ENCODE measurements at places on chromosomes 4 and X.

GRCh38 chr4:83110970-83111750 is 3.4 kb downstream of the PLAC8 start:
- DNase-seq, result no peak

GRCh38 chr4:106627051-106627450 is 258.5 kb upstream of the GIMD1 start:
- DNase-seq, result no peak

DNA sequence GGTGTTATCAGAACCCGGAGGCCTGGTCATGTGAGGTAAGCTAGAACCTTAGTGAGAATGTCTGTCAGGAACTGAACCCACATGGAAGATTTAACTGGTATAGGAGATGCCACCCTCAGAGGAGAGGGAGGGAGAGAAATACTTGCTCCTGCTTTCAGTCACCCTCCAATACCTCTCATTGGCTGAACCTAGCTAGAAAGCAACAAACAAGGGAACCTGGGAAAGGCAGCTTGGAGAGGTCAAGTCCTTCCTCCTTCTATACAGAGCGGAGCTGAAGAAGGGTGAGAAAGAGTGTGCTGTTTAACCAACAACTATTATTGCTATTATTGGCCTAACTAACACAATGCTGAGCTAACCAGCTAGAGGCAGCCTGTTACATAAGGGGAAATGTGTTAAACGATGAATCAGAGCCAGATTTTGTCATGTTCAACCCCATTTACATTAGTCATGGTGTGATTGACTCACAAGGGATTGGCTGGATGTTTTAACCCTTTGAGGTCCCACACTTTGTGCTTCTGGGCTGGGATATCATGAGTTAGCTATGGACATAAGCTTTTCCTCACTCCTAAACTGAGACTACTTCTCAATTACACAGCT is 96.5 kb upstream of the ESX1 start:
- no peak for DNase-seq

DNA sequence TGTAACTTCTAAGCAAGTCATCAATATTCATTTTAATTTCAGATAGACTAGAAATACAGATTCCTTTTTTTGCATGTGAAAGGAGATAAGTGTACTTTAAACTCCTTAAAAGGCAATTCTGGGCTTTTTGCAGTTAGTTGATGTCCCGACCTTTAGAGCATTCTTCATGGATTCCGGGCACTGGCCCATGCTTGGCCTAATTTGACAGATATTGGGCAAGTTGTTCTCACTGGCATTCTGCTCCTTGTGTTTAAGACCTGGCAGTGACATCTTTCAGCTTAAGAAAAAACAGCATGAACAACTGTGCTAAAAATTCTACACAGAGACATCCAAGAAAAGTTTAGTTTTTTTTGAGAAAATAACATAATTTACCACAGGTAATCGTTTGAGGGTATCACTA is 1037.2 kb downstream of the PCDH18 start:
- no peak for DNase-seq

GRCh38 chrX:10189317-10190268 is 32.8 kb downstream of the CLCN4 start:
- no peak for DNase-seq

- DNase-seq, result no peak
Observed at GRCh38 chr4:187020676-187021075, 297.0 kb upstream of the FAT1 start.

GRCh38 chr4:75180790-75181776 is 248.2 kb downstream of the PARM1 start:
- DNase-seq, result peak; percentile 27

DNA sequence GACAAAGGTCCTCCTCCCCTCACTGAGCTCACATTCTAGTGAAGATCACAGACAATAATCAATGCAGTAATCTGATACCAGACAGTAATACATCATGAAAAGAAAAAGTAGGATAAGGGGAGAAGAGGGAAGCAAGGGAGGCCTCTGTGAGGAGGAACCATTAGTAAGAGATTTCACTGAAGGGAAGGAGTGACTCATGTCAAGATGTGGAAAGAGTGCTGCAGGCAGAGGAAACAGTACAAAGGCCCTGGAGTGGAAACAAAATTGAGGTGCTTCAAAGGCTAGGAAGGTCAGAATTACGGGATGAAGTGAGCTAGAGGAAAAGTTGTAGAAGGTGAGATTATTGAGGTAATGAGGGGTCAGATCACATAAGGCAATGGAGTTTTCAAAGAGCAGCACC is 38.1 kb downstream of the LAMTOR3 start:
- DNase-seq, result no peak

GRCh38 chr4:78610546-78611214 is 59.1 kb downstream of the ANXA3 start:
- no peak for DNase-seq

DNA sequence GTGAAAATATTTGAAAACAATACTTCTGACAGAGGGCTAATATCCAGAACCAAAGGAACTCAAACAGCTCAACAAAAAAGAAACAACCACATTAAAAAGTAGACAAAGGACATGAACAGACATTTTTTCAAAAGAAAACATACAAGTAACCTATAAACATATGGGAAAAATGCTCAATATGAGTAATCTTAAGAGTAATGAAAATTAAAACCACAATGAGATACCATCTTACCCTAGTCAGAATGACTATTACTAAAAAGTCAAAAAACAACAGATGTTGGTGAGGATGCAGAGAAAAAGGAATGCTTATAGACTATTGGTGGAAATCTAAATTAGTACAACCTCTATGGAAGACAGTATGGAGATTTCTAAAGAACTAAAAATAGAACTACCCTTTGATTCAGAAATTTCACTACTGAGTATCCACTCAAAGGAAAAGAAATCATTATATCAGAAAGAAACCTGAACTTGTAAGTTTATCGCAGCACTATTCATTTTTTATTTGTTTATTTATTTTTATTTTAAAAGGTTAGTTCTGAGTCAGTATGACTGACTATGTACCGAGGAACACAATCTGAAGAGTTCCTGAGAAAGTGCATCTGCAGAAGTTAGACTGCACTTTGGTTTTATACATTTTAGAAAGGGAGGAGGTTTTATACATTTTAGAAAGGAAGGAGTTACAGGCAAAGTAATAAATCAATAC is 231.3 kb downstream of the INPP4B start:
- DNase-seq, result no peak

- DNase-seq, result no peak
Observed at GRCh38 chrX:17072721-17073230, 126.3 kb downstream of the REPS2 start.

DNA sequence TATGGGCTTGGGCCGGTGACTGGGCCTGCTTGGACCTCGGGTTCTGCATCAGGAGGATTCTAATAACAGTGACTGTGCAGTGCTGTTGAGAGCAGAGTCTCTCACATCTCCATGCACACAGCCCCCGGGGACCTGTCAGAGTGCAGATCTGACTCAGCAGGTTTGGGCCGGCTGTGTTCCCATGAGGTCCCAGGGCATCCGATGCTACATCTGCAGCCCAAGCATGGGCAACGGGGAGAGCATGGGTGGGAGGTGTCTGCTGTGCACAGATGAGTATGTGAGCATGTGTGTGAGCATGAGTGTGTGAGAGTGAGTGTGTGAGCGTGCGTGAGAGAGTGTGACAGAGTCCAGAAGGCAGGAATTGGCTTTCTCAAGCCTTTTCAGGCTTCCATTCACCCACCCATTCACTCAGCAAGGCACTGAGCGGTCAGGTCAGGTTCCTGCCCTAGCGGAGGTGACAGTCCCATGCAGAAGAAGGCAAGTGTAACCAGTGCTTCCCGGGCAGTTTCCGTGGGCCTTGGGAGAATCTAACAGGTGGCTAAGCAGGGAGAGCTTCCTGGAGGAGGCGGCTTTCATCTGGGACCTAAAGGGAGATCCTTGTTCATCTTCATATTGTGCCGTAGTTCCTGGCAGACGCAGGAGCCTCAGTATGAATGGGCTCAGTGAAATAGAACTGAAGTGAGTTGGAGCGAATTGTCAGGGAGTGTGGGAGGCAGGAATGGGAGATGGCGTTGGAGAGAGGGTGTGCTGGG is 62.6 kb downstream of the SORCS2 start:
- peak; percentile 8 for DNase-seq

DNA sequence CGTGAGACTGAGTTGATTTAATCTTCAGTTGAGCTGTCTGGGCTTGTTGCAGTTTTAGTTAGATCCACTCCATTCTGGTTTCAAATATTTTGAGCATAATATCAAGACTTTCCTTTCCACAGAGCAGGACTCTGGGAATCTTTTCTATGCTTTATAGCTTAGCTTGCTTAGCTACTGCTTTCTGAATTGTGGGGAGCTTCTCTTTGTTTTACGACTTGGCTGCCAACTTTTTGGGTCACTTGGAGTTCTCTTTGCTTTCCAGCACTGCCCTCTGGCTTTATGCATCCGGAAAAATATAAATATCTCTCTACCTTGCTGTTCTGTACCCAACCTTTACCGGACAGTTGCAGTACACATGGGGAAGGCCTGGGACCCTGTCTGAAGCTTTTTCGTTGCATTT is 292.1 kb downstream of the STIM2 start:
- DNase-seq, result no peak

DNA sequence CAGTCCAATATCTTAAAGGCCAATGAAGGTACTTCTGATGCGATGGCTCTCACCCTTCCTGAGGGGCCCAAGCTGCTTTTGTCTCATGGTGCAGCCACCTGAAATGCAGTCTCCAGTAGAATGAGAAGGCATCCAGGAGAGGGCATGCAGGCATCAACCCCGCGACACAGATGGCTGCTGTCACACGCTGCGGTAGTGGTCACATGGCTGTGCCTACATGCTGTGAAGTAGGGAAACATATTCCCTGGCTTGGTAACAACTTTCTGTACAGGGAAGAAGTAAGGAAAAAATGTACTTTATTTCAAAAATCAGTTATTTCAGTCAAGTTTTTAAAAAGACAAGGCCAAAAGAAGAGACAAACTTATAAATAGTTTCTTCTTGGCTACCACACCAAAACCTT is 139.9 kb downstream of the TRIML1 start:
- no peak for DNase-seq

DNA sequence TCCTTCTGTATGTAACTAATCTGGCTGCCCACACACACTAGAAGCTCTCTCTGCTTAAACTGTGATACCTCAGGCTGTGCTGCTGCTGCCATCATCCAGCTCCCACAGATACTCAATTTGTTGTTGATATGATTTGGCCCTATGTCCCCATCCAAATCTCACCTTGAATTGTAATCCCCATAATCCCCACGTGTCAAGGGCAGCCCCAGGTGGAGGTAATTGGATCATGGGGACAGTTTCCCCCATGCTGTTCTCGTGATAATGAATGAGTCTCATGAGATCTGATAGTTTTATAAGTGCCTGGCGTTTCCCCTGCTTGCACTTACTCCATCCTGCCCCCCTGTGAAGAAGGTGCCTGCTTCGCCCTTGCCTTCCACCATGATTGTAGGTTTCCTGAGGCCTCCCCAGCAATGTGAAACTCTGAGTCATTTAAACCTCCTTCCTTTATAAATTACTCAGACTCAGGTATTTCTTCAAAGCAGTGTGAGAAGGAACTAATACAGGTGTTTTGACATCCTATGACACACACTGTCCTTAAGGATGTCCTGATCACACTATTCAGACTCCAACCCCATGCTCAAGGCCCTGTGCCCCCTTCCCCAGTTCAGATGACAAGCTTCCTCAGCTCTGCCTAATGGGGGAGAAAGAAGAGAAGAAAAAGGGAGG is 2.9 kb upstream of the ATOH1 start:
- no peak for DNase-seq
